ENCODE measurements at places on chromosomes 5 and 9.

- no peak for DNase-seq
Measured at GRCh38 chr5:84383816-84384603, 670 bp downstream of the EDIL3 start.

DNA sequence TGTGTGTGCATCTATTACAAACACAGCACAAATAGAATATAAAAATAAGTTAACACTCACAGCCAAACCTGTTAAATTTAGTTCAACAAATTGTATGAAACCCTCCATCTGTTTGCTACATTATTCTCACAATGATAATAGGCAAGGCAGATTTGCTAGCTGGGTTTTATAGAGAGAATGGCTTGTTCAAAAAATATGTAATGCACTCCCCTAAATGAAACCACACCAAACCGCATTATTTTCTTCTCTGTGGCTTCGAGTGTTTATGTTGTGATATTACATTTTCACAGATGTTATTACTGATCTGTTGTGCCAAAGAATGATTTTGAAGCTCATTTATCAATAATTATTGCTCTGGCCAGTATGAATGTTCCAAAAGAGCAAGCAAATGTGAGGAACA, 92.9 kb downstream of the SPATA31D1 start:
- no peak for DNase-seq

DNA sequence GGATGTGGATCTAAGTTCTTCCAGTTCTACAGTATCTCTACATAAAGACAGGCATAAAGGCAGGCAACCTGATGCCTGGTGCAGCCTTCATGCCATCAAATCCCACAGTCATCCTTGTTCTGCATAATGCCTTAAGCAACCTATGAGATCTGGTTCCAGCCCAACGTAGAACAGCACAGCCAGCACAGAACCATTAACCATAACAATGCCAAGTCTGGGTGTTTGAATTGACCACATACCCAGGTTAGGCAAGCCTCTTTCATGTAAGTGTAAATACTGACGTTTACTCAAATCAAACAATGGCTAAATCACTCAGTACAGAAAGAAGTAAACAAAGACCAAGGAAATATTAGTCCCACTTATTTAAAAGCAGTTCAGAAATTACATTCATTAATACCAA, 195.0 kb downstream of the ADAMTSL1 start:
- no peak for DNase-seq

DNA sequence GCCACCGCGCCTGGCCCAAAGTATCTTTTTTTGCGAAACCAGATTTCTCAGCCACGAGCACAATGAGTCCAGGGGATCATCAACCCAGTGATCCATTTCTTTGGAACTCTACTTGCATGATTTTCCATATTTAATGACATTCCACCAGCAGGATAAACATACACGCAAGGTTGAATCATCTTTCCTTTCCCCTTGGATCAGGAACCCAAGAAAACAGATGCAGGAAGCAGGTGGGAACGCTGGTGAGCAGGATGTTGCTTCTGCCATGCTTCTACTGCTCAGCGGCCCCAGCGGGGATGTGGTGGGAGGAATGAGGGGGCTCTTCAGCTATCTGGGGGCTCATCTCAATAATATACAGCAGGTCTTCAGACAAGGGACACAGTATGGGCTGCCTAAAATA, 118.2 kb downstream of the SEC61B start:
- DNase-seq = no peak

DNA sequence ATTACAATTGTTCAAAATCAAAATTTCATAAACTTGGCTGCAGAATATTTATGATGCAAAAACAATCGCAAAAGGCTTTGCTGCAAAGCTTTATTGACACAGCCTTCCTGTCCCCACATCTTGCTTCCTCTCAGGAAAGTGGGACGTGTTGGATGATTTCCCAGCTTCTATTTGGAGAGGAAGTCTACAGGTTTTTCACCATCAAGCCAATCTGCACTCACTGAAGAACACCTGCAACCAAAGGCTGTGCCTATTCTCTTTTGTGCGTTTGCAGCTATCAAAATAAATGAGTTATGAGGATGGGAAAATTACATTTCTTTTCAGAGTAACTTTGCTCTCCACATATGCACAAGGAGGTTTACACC, 214.4 kb downstream of the PLK2 start:
- no peak for DNase-seq

- no peak for DNase-seq
Measured at GRCh38 chr5:115696141-115696650, 70.4 kb upstream of the TMED7 start.

Data from activated naive CD8-positive, alpha-beta T cell treated with anti-CD3 and anti-CD28 coated beads, Interleukin-2, amount 50 U/mL, for 16 hours (primary cell).